ENCODE measurements at places on chromosomes 16 and 17.

- no peak for DNase-seq
Measured at GRCh38 chr16:54546521-54546920, 259.9 kb upstream of the IRX3 start.

- no peak for DNase-seq
Measured at GRCh38 chr17:57949649-57950048, 5.6 kb downstream of the CUEDC1 start.

DNA sequence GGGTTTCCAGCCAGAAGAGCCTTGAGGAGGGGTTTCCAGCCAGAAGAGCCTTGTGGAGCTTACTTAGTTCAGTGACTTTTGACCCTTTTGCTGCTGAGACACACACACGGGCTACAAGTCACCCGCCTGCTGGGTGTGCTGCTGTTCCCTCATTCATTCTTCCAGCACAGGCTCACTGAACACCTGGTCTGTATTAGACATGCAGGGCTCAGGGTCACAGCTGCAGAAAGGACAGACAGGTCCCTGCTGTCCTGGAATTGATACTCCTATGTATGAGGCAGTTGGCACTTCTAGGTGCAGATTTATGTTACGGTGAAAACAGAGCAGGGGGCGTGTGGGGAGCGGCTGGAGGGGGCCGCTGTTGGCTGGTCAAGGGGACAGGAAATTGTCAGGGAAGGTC lies 6.8 kb downstream of the CACNG4 start:
- no peak for DNase-seq

GRCh38 chr17:60602385-60602742 lies 2.4 kb downstream of the PPM1D start:
- DNase-seq = no peak

- peak; percentile 82 for DNase-seq
Measured at GRCh38 chr17:48048384-48049126, 396 bp downstream of the NFE2L1 start.

- DNase-seq = no peak
Measured at GRCh38 chr17:74857191-74857590, 2.5 kb downstream of the GRIN2C start.

- no peak for DNase-seq
Measured at GRCh38 chr17:21171309-21171922, 42.5 kb downstream of the TMEM11 start.

GRCh38 chr17:69335058-69335457 lies 8.1 kb upstream of the ABCA5 start:
- DNase-seq = no peak

- DNase-seq = peak; percentile 98
Measured at GRCh38 chr16:85746460-85747215, 4.3 kb downstream of the C16orf74 start.

GRCh38 chr17:40437095-40437732 lies 6.0 kb upstream of the IGFBP4 start:
- no peak for DNase-seq

DNA sequence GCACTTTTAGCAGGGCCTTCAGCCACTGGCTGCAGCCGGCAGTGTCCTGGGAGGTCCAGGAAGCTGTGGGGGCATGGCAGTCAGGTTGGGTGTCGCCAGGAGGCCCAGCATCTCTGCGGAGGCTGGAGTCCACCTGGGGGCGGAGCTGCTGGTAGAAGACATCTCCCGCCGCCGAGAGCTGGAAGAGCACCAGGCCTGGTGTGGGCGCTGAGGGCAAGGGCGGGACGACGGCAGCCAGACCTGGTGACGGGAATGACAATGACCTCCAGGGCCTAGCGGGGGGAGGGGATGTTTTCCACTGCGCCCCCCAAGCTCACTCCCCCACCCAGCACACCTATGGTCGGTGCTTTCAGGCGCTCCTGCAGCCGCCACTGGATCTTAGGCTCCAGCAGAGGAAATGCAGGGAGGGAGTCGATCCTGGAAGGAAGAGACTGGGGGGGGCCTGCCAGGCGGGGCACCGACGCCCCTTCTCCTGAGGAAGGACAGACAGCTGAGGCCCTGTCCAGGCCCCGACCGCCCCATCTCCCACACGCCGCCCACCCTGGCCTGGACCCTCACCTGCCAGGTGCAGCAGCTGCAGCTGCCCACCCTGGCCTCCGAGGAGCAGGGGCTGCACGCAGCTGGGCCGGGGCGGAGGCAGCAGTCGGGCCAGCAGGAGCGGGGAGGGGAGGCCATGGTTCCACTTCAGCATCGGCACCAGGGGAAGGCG lies 7.1 kb downstream of the TAF1C start:
- no peak for DNase-seq

DNA sequence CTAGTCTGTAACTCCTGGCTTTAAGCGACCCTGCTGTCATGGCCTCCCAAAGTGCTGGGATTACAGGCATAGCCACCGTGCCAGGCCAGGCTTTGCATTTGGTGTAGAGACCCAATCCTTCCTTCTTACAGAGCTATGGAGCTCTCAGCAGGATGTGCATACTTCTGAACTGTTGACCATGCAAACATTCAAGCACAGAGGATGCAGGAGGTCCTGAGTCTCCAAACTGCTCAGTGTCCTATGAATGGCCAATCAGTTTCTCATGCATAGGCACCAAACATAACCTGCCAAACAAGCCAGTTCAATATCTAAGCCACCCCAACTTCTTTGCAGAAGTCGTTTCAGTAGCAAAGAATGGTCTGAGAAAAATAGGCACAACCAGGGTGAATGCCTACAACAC lies 40.0 kb upstream of the NF1 start:
- DNase-seq = no peak

DNA sequence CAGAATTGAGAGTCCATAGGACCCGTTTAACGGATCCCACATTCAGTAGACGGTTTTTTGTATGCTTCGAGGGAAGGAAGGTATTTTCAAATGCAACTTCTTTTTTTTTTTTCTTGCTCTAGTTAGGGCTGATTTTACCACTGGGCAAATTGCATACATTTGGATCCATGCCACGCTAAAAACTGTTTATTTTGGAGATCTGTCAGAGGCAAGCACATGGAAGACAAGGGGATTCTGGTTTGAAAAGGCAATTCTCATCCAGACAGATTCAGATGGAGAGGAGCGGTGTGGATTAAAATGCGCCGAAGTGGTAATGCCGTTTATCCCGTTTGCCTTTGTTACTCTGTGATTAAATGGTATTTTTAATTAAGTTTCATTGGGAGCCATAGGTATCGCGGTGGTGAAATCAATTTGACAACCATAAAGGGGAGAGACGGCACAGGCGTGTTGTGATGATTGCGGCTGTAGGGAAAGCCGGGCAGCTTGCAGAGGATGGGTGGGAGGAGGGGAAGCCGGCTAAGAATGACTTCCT lies 170.4 kb downstream of the IRX3 start:
- no peak for DNase-seq

DNA sequence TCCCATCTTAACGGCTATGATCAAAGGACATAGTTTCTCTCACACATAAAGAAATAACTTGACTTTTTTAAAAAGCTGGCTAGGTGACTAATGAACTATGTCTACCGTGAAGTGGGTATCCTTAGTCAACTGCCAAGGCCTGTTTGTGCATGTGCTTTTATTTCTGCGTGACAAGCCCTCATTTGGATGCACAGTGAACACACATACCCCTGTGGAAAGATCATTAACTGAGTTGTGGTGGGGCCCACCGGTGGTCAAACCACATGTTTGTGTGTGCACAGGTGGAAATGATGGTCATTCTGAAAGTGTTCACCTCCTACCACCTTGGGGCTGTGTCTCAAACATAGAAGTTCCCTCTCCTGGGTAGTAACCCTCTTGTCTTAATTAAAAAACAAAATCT lies 256.1 kb upstream of the SALL1 start:
- DNase-seq = no peak

DNA sequence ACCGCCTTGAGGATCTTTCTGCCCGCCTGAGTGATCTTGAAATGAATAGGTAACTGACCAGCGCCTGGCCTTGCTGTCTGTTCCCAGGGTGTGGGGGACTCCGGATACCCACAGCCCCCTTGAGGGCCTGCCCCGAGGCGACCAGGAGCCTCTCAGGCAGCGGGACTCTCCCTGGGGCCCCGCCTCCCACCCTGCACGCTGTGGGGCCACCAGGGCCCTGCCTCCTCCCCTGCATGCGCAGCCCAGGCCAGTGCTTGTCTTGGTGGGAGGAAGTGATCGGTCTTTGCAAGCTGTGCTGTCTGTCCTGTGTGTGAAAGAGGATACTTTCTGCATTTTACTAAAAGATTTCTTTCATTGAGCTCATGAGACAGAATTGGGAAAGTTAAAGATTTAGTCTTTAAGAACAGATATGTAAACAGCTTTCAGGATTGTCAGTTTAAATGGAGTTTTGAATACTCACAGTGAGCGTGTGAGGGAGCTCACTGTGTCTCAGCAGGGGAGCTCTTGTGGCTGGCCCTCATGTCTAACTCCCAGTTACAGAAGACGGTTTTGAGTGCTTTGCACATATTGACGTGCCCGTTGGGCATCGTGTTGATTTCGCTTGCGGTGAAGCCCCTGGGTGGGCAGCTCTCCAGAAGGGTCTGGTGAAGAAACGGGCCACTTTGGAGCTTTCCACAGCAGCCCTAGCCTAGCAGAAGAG lies 36.1 kb upstream of the CAPN15 start:
- DNase-seq = no peak

- no peak for DNase-seq
Measured at GRCh38 chr16:78892951-78893733, 707.4 kb downstream of the MAF start.

DNA sequence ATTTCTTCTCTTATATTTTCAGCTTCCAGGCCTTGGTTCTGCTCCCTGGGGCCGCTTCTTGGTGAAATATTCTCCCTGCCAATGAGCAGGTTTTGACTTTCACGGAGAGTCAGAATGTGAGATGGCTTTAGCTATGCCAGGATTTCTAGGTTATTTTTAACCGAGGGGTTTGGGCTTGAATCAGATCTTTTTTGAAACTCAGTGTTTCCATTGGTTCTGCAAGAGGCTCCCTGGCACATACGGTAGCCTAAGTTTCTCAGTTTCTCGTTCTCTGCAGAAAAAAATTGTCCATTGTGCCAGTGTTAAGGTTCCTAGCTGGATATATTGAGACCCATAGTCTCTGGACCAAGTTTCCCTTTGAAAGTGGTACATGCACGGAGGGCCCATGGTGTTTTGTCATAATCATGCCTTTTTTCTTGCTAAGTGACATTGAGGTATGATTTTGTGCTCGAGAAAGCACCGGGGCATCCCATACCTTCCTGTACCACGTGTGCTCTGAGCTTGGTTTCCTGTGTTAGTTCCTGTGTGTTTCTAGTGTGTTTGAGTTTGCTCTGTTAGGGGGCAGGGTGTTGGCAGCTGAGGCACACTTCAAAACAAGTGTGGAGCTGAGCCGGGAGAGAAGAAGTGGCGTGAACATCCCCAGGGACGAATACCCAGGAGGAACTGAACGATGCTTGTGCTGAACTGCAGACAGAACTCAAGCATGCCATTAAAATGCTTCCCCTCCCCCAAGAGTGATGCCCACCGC lies 127.2 kb downstream of the HS3ST3B1 start:
- no peak for DNase-seq

DNA sequence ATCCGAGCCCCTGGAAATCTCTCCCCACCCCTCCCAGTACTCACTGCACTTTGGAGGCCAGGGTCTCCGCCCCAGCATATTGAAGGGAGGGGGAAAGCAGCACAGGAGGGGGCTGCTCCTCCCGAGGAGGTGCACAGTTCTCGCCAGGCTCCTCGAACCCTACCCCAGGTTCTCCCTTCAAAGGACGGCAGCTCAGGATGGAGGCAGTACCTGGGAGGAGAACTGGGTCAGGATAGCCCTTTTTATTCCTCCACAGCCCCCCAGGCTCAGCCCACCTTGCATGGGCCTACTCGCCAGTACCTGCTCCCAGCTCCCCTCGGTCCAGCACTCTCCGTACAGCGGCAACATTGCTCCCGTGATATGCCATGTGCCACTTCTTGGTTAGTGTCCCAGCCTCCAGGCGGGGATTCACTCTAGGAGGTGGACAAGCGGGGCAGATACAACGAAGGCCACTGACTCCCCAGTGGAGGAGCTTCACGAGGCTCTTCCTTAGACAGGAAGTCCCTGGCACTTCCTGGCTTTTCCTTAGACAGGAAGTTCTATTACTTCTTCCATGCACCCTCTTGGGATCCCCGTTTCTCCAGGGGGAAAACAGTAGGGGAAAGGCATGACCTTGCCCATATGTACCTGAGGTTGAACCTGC lies 2.1 kb upstream of the GPS2 start:
- DNase-seq = no peak

DNA sequence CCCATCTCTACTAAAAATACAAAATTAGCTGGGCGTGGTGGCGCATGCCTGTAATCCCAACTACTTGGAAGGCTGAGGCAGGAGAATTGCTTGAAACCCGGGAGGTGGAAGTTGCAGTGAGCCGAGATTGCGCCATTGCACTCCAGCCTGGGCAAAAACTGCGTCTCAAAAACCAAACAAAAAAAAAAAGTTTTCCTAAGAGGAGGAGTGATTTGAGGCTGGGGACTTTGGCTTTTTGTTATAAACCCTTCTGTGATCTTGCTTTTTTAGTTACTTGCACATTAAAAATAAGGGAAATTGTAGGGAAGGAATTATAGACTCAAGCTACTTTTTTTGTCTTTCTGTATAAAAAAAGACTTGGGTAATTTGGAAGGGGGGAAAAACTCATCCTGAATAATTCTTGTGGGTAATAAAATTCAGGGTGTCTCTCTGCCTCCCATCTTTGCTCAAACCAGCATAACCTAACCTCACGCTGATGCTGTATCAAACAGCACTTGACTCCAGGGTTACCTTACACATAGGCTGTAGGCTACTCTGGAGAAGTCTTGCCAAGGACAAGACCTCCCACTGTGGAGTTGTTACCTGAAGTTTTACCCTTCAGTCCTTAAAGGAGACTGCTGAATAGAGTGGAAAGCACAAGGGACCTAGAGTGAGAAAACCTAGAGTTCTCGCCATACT lies 1.7 kb upstream of the CDR2 start:
- no peak for DNase-seq

- peak; percentile 92 for DNase-seq
Measured at GRCh38 chr17:41800601-41801373, 11.0 kb downstream of the P3H4 start.

- no peak for DNase-seq
Measured at GRCh38 chr17:58783380-58783779, 27.7 kb downstream of the PPM1E start.

DNA sequence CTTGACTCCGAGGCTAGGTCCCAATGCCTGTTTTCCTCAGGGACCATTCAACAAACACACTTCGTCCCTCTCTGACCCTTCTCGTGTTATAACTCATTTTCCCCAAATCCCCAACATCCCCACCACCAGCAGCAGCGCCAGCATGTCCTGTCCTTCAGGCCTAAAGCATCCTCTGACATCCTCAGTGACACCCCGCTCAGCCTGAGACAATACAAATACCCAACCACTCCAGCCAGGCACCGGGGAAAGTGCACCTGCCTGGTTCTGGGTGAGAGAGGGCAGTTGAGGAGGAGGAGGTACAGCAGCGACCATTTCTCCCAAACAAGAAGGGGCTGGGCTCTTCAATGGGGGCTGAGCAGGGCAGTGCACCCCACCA lies 4.7 kb downstream of the MNT start:
- DNase-seq = no peak

GRCh38 chr17:70138291-70138865 lies 31.0 kb upstream of the KCNJ2 start:
- no peak for DNase-seq

- DNase-seq = no peak
Measured at GRCh38 chr16:11210260-11210659, 45.7 kb downstream of the SOCS1 start.

- no peak for DNase-seq
Measured at GRCh38 chr17:44280392-44280937, 12.5 kb upstream of the SLC4A1 start.
